ENCODE measurements at places on chromosomes 4 and X.

GRCh38 chrX:65601530-65602220, 65.8 kb upstream of the MSN start:
- DNase-seq: no peak

- DNase-seq: no peak
These were observed 303.7 kb downstream of the CAMK2D start for GRCh38 chr4:113457886-113458285.

GRCh38 chrX:77510007-77510406, 62.8 kb downstream of the FGF16 start:
- no peak for DNase-seq

- DNase-seq: no peak
These were observed 3.3 kb upstream of the GDI1 start for GRCh38 chrX:154433605-154434004.

DNA sequence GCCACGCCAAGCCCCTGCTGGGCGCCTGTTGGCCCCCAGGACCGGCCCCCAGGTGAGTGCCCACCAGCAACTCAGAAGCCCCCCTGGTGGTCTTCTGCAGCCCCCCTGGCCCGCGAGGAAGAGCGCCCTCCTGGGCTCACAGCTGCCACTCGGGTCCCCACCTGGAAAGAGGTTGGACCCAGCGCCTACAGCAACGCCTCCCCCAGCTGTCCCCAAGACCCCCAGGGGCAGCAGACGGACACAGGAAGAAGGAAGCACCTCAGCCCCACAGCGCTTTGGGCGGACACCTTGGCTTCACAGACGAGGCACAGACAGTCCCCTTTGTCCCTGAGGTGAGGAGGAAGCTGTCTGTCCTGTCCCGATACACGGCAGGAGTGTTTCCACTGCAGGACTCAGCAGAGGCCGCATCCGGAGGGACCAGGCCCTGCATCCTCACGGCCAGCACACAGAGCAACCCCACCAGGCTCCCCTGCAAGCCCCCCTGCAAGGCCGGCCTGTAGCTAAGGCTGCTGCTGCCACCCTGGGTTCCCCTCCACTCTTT, 115.6 kb upstream of the NKX1-1 start:
- DNase-seq: no peak

GRCh38 chr4:86822136-86822535, 27.0 kb downstream of the SLC10A6 start:
- DNase-seq: no peak

DNA sequence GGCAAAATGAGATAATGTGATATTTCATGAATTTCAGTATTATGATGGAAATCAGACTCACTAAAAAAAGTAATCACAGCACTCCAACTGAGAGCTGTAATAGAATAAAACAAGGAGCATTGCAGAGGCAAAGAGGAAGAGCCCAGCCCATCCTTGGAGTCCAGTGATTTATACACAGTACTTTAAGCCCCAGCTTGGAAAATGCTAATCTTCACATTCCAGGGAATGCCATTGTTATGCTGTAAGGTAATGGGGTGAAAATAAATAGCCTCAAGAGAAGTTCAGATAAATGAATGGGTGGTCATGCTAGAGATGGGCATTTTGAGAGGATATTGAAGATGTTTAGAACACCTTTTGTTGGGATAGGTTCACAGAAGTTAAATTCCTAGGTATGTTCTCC, 190.3 kb upstream of the TAPT1 start:
- no peak for DNase-seq

- DNase-seq: no peak
These were observed 148.5 kb downstream of the DHRSX start for GRCh38 chrX:2351999-2352995.

DNA sequence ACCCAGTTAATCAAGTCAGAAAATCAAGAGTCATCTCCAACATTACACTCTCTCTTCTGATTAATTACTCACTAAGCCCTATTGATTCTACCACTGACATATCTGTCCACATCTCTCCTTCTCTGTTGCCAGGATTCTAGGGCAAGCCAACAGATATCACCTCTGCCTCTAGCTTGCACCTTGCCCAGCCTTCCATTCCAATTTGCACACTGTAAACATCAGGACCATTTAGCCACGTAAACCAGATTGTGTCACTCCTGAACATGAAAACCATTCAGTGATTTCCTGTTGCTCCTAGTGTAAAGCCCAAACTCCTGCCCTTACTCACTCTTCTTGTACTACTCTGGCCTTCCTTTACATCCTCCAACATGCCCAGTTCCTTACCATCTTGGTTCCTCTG, 68.0 kb upstream of the PLS3 start:
- DNase-seq: no peak

DNA sequence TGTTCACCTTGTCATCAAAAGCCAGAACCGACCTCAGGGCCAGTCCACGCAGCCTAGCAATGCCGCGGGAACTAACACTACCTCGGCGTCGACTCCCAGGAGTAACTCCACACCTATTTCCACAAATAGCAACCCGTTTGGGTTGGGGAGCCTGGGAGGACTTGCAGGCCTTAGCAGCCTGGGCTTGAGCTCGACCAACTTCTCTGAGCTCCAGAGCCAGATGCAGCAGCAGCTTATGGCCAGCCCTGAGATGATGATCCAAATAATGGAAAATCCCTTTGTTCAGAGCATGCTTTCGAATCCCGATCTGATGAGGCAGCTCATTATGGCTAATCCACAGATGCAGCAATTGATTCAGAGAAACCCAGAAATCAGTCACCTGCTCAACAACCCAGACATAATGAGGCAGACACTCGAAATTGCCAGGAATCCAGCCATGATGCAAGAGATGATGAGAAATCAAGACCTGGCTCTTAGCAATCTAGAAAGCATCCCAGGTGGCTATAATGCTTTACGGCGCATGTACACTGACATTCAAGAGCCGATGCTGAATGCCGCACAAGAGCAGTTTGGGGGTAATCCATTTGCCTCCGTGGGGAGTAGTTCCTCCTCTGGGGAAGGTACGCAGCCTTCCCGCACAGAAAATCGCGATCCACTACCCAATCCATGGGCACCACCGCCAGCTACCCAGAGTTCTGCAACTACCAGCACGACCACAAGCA, 898 bp downstream of the UBQLN2 start:
- no peak for DNase-seq

GRCh38 chr4:56106180-56107147, 157.7 kb downstream of the CEP135 start:
- no peak for DNase-seq

DNA sequence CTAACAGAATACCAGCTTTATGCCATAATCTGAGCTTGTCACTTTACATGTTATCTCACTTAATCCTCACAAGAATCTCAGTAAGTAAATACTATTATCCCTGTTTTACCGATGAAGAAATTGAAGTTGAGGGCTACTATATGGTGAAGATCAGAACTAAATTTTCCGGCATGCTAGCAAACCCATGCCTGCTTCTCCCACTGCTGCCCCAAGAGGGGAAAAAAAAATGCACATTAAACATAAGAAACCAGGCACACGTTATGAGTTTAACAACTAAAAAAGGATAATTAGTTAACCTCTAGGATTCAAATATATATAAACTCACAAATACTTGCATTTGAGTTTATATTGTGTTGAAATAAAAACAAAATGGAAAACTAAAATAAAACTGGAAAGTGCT, 10.8 kb downstream of the SLC10A7 start:
- no peak for DNase-seq

- DNase-seq: no peak
These were observed at the start of gene LDB2 for GRCh38 chr4:16897991-16898827. TSS of gene LDB2 (minus strand) at chr4:16898645.

DNA sequence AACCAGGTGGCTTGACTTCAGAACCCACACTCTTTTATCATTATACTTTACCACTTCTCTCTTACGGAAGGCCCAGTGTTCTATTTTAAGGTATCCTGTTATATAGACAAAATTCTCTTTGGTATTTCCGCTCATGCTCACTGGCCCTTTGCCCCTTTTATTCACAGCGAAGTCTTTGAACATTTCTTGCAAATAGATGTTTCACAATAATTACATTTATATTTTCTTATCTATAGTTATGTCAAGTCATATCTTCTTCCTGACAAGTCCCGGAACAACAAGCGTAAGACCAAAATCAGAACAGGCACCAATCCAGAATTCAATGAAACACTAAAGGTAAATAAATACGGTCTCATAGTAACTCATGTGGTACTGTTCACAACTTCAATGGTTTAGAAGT, 102.0 kb downstream of the SYTL5 start:
- DNase-seq: no peak

DNA sequence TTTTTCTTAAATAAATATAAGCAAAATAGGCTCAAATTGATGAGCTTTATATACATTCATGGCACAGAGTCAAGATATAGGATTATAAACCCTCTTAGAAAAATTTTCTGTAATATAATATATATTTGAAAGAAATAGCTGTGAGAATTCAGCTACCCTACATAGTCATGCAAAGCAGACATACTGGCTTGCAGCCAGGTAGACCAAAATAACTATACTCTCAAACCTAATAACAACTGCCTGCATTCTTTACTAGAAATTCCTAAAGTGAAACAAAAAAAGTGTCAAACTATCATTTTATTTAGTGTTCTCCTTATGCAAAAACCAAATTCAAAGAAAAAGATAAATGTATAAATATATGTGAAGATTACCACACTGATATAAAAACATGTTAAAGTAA, 1390.2 kb downstream of the C4orf33 start:
- DNase-seq: no peak

DNA sequence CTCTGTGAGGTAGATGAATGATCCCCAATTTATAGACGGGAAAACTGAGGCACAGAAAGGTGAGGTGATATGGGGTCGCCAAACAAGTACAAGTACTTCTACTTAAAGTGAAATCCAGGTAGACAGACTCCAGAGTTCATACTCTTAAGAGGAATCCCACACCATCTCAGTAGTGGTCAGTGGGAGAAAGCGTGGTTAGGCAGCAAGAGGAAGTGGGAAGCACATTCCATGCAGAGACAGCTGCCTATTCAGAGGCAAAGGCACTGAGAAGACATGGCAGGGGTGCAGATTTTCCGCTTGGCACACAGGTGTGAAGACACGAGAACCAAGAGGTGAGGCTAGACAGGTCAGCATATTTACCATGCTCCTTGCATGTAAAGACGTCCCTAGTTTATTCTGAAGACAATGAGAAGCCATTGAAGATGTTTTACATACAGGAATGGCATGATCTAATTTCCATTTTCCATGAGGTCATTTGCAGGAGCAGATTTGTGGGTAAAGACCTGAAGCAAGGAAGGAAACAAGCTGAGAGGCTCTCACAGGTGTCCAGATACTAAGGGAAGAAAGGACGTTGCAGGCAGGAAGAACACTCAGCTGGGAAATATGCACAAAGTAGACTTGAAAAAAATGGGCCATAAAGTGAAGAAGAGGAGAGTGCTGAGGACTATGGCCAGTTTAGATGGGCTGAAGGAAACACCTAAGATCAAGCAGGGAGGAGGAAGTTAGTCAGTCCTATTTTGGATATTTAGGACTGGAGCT, 17.3 kb upstream of the CLNK start:
- DNase-seq: no peak

- DNase-seq: no peak
These were observed 470.9 kb upstream of the ADGRL3 start for GRCh38 chr4:60729194-60729593.

DNA sequence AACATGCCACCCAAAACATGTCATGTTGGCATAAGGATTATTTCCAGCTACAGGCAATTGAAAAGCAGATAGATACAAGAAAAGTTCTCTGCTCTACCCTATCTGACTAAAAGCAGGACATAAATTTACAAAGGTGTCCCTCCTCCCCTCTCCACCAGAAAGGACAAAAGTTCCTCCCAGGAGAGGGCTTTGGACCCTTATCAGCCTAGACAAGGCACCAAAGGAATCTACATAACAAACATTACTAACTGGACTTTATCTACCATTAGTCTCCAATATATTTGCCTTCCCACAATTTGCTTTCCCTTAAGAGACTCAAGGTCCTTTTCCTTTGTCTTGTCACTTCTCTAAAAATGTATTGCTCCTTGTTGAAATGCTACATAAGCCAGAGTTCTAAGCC, 55.6 kb downstream of the ADGRA3 start:
- DNase-seq: no peak

- DNase-seq: no peak
These were observed 147.7 kb upstream of the GRIA3 start for GRCh38 chrX:123036401-123036800.

DNA sequence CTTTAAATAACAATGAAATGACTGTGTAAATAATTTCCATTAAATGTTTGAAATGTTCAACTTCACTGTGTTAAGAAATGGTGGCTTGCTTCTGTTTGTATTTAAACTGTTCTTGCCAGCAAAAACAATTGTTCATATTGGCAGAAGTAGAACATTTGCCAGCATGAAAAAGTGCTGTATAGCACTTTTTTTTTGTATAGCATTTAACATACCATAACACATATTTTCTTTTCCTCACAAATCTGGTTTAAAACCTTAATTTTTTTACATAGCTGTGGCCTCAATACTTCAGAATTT, 94.1 kb downstream of the COX18 start:
- no peak for DNase-seq

GRCh38 chr4:24060932-24061331, 171.1 kb upstream of the PPARGC1A start:
- no peak for DNase-seq

GRCh38 chrX:8749697-8750096, 17.8 kb upstream of the ANOS1 start:
- no peak for DNase-seq

- DNase-seq: no peak
These were observed 42.1 kb downstream of the RBPJ start for GRCh38 chr4:26362745-26363439.

DNA sequence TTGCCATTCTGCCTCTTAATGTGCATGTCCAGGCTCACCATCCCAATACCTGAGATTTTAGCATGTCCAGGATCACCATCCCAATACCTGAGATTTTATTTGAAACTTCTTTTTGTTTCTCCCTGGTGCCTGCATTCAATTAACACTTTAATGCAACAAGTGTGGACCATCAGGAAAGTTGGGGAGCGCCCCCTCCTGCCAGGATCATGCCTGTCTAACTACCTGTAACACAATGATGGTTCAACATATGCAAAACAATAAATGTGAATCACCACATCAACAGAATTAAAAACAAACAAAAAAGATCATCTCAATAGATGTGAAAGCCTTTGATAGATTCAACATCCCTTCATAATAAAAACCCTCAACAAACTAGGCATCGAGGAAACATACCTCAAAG, 1359.5 kb upstream of the DIAPH2 start:
- no peak for DNase-seq

GRCh38 chrX:123339221-123339905, 155.3 kb downstream of the GRIA3 start:
- DNase-seq: no peak

DNA sequence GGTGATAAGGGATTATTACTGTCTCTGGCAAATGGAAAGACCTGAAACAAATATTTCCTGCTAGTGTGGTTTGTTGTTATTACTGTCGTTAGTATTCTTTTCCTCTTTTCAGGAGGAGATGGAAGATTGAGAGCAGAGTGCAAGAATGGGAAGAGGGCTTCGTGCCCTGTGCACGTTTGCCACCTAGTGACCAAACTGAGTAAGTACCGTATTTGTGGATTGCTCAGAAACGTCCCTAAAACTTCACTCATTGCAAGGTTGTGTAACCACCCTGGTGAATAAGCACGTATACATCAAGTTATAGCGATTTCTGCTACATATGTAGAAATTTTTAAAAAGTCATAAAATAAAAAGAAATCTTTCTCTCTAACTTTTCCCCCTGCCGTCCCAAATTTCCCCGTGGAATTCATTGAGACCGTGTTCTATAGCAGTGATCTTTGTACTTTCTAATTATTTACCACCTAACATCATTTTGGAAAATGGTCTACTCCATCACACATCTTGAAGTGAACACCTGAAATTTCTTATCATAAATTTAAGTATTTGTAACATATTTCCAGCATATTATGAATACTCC, 24.3 kb downstream of the LINC00632 start:
- no peak for DNase-seq
